Right ventricle myocardium inferior (tissue), 1 donor: ENCODE measurements at places on chromosomes 7 and 10. TPM values are rescaled to one million over a fixed set of nuclear protein-coding genes. Genes with fewer than 3 reads are reported as not detected.

GRCh38 chr10:30562787-30563186 lies 66.8 kb downstream of the LYZL2 start:
- no peak for DNase-seq

DNA sequence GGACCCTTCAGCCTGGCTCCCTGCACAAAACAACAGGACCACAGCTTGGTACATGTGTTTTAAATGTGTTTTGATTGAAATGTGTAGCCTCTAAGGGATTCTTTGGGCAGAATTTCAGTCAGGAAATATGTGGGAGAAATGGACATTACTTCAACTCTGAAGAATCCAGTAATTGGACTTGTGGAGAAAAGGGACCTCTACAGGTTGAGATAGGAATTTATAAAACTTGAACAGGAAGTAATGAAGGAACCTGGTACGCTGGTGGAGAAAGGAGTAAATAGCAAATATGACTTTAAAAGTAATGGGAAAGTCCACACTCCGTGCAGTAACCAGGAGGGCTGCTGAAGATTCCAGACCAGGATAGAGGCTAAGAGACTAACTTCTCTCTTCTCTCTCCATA lies 220.5 kb downstream of the LHFPL3 start:
- DNase-seq: no peak

GRCh38 chr7:30941582-30942323 lies 22.0 kb upstream of the GHRHR start:
- no peak for DNase-seq

- no peak for DNase-seq
These were observed 81.9 kb downstream of the CREM start for GRCh38 chr10:35208536-35208935.

The ATOH7 gene
- total RNA-seq: not detected

DNA sequence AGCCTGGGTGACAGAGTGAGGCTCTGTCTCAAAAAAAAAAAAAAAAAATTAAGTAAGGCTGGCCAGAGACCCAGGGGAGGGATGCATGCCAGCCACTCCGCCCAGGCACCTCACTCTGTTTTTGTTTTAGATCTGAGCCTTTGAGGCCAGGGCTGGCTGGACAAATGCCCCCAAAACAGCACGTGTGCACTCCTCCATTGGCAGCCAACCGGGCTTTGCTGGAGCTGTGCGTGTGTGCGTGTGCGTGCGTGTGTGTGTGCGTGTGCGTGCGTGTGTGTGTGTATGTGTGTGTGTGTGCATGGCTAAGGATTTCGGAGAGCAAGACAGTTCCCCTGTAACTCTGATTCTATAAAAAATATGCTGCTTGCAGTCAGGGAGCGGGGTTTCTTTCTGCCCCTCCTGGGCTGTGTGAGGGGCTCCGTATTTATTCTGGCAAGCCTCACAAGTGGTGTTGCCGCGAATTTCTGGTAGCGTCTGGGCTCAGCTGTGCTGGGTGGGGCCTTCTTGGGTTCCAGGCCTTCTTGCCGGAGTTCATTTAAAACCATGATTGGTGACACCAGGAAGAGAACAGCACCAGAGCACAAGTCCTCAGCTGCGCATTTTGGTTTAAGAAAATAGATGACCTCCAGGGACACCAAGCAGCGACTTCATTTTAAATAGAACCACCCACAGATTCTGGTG lies 28.1 kb upstream of the UNCX start:
- no peak for DNase-seq

DNA sequence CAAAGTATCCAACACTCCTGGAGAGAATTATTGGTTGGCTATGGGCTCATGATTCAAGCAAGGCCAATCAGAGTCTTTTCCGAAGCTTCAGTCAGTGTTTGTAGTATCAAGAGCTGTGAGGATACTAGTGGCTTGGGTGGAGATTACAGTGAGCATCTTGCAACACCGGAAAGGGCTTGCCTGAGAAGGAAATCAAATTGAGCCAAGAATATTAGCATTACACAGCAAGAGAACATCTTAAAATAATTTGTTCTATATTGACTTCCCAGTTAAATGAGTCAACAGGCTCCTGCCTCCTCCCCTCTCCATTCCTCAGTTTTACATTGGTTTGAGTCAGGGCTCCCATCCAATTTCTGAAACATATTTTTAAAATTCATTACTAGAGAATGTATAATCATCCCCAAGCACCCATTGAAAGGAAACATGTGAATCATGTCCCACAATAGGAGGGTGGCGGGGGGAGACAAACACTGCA lies 127.4 kb downstream of the ELAPOR2 start:
- no peak for DNase-seq

The STEAP1B gene
- total RNA-seq: not detected

The PIP4K2A gene
- total RNA-seq: 14.0 TPM

DNA sequence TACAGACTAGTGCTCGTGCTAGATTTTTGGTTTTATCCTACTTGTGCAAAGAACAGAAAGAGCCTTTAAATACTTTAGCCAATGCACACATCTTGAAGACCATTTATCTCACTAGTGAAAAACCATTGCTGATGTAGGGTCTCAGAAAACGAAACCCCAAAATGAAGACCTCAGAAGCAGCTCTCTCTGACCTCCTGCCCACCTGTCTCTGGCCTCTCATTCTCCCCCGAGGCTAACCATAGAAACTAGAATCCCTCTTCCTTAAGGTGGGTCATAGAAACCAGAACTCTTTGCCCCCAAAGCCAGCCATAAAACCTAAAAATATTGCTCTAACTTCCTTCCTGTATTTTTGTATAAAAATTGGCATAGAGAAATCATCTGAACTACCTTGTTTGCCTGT lies 112.2 kb downstream of the KIF20B start:
- DNase-seq: no peak

DNA sequence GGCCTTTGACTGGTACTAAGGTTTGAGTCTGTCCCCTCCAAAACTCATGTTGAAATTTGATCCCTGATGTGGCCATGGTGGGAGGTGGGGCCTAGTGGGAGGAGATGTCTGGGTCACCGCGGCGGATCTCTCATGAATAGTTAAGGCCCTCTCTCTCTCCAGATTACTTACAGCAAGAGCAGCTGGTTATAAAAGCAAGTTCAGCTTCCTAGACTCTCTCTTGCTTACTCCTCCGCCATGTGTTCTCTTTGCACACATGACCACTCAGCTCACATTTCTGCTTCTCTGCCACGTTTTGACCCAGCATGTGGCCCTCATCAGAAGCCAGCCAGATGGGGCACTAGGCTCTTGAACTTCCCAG lies 29.9 kb upstream of the ZMIZ1 start:
- DNase-seq: no peak

DNA sequence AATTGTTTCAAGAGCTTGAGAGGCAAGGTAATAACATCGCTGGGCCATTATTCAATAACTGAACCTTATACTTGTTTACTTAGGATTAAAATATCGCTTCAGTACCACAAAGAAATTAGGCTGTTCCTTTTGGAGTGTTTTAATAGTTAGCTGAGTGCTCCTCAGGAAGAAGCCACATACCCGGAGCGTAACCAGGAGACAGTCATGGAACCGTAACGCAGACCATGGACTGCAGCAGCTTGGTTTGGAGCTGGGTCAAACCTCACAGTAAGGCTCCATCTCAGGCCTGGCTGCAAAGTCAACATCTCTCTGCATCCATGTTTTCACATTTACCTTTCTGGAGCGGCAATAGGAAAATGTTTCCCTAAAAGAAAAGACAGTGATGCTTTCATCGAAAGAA lies 599.0 kb downstream of the TNS3 start:
- no peak for DNase-seq

- no peak for DNase-seq
These were observed 624.6 kb downstream of the CALN1 start for GRCh38 chr7:71787513-71787912.

DNA sequence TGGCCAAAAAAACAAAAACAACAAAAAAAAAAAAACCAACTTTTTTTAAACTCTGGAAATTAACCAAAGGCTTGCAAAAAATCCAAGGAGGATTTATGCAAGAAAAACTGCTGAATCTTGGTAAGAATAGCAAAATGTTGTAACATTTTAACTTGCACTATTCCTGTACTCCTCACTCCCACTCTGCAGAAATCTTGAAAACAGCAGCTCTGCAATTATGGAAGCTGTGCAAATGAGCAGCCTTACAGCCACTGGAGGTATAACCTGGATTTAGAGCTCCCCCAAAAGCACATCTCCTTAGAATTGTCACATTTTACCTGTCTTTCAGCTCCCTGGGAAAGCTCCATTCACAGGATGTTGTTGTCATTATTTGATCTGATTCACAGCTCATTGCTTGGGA lies 41.8 kb upstream of the LRGUK start:
- no peak for DNase-seq

The LLCFC1 gene
- total RNA-seq: not detected

DNA sequence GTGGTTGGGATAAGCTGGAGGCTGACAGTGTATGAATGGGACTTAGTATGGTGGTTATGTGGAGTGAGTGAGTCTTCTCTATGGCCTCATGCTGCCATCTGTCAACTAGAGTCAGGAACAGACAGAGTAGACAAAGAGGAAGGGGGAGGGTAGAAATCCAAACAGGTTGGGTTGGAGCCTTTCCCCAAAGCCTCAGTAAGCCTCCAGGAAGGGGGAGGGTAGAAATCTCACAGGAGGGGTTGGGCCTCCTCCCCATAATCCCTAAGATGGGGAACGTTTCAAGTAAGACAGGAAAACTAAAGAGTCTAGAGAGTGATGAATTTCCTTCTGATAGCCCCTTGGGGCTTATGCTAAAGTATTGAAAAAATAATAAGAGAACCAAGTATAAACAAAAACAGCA lies 2.0 kb upstream of the AKR1B15 start:
- no peak for DNase-seq

DNA sequence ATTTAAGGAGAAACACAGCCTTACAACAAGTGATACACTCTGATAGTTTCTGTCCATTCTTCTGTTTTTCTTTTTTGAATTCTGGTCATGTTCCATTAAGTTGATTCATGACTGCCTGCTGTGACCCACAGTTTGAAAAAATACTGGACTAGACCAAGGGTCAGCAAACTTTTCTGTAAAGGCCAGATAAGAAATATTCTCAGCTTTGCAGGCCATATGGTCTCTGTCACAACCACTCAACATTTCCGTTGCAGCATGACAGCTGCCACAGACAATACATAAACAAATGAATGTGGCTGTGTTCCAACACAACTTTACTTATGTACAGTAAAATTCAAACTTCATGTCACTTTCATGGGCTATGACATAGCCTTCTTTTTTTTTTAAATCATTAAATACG lies 156.7 kb downstream of the PLXNA4 start:
- DNase-seq: no peak

DNA sequence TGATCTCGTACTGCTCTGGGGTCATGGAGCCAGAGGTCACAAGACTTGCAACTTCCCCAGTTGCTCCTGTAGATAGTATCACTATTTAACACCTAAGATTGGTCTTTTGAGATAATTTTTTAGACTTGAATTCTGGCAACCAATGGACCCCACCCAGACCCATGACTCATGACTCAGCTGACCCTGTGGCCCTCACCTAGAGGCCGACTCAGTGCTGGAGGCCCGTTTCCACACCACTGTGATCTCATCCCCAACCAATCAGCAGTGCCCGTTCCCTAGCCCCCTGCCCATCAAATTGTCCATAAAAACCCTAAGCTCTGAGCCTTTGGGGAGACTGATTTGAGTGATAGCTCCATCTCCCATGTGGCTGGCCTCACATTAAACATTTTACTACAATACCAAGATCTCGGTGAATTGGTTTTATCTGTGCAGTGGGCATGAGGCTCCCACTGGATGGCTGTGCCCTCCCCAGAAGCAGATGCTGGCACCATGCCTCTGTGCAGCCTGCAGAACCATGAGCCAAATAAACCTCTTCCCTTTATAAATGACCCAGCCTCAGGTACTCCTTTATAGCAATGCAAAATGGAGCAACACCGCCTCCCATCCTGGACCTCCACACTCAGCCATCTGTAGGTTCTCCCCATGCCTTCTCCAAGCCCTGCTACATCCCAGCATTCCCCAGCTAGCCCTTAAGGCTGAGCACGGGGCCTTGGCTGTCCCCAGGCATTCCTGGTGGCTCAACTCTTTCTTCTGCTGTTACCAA lies 98.8 kb downstream of the PRKAG2 start:
- DNase-seq: no peak

The OR2A5 gene
- total RNA-seq: not detected

GRCh38 chr10:46264737-46265368 lies 21.9 kb upstream of the ANTXRL start:
- no peak for DNase-seq

The CYP26C1 gene
- total RNA-seq: 0.05 TPM

DNA sequence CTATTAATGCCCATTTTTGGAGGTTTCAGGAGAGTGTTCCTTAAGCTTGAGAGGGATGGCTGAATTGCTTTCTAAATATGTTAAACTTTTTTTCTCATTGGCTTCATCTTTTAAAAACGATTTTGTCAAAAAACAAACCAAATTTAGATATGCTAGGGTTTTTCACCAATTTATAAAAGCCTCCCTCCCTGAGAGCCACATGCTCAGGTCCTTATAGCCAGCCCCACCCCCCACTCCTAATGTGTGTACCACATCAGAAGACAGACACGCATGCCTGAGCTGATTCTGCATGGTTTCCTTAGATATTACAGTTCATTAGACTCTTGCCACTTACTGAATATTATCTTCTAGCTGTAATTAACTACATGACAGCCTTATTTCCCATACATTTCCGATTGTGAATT lies 2.0 kb downstream of the CUL1 start:
- DNase-seq: no peak

The DKK1 gene
- not detected for total RNA-seq

GRCh38 chr7:41706228-41706930 lies 3.5 kb upstream of the INHBA start:
- no peak for DNase-seq

DNA sequence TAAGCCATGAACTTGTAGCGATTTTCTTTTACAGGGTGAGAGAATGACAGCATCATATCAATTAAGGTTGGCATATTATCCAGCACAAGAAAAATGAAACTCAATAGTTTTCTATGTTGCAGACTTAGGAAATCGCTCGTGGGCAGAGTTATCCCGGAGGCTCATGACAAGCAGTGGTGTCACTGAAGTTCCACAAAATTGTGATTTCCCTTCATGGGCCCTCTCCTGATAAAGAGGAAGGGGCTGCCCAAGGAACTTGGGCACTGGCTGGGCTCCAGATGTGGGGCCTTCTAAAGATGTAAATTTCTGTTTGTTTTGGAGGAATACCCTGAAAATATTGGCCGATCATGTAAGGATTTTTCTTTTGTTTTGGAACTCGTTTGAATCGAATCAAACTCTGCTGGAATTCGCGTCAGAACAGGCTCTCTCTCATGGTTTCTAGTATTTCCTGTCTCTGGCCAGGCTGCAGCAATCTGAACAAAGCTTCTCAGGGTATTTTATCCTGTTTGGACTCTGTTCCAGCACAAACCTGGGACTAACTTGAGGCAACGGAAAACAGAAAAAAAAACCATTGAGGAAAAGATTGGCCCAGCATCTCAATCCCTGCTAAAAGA lies 340.6 kb upstream of the NRP1 start:
- DNase-seq: no peak

GRCh38 chr10:46215426-46215825 lies 71.4 kb upstream of the ANTXRL start:
- no peak for DNase-seq

- no peak for DNase-seq
These were observed 38.1 kb upstream of the SEPTIN7 start for GRCh38 chr7:35762781-35763180.

- DNase-seq: no peak
These were observed 64.0 kb downstream of the TACR2 start for GRCh38 chr10:69352569-69353264.

GRCh38 chr10:126501828-126502227 lies 113.6 kb upstream of the ADAM12 start:
- DNase-seq: no peak
